ENCODE measurements at places on chromosomes 7 and 10.

DNA sequence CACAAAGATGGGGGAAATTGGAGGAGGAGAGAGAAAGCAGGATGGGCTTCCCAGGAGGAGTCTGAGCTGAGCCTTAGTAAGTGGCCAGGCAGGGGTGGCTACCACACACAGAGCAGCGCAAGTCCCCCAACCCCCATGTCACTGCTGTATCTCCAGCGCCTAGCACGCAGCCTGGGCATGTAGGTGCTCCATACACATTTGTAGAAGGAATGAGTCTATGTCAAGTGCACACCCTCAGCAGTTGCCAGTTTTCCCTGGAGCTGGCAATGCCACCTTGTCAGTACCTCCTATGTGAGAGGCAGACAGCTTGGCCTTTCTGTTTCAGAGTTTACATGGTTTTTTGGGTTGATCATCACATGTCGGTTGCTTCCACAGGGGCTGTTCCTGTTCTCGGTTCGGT, 116.1 kb downstream of the CLEC2L start:
- DNase-seq: no peak

DNA sequence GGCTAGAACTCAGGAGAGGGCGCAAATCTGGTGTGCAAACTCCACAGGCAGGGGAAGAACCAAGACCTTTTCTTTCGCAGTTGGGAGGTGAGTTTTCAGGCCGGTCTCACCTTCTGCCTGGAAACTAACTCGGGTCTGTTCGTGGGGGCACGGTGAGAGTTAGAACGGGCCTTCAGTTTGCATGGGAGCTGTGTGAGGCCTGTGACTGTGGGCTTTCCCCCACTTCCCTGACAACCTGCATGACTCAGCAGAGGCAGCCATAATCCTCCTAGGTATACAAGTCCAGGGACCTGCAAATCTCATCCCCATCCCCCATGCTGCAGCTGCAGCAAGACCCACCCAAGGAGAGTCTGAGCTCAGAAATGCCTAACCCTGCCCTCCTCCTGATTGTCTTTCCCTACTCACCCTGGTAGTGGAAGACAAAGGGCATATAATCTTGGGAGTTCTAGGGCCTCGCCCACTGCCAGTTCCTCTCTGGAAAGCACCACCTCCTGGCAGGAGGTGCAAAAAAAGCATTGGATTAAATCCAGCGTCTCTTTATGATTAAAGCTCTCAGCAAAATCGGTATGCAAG, 194.9 kb upstream of the ETV1 start:
- DNase-seq: no peak

DNA sequence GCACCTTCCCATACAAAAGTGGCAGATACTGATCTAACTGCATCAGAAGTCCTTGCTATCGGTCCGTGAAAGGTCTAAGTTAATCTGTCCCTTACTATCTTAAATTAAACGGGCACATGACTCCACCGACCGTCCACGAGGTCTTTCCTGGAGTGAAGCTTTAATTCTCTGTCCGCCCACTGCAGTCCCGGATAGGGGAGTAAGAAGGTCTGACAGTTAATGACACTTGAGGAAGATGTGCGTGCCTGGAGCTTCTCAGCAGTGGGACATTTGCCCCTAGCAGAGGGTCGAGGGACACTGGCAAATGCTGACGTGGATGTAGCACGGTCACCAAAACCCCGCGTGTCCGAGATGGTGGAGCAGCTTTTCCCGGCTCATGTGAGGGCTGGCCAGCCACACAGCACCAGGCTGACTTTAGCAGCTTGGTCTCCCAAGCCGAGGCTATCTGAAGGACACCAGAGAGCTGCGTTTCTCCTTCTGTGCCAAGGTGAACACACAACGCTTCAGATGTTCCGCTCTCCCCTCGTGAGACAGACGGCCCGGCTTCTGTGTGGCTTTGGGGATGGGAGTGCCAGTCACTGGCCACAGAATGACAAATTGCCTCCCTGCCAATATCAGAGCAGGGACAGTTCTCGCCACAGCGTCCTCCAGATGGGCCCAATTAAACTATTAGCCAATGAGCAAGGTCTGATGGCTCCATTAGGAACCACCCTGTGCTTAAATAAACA, 86.6 kb downstream of the ADARB2 start:
- DNase-seq: no peak

- no peak for DNase-seq
Measured at GRCh38 chr10:123284022-123284421, 129.8 kb downstream of the BUB3 start.

GRCh38 chr7:4109481-4110110, 572.5 kb upstream of the FOXK1 start:
- no peak for DNase-seq

DNA sequence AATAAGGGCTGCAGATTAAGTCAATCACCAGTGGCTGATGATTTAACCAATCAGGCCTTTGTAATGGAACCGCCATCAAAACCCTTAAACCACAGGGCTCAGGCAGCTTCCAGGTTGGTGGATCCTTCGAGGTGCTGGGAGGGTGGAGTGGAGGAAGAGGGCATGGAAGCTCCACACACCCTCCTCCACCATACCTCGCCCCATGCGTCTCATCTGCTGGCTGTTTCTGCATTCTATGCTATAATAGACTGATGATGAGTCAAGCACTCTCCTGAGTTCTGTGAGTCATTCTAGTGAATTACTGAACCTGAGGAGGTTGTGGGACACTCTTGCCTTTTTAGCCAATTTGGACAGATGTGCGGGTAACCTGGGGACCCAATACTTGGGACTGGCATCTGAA, 43.9 kb downstream of the CHST15 start:
- DNase-seq: no peak

- no peak for DNase-seq
Measured at GRCh38 chr10:118332948-118333710, 9.0 kb downstream of the FAM204A start.

DNA sequence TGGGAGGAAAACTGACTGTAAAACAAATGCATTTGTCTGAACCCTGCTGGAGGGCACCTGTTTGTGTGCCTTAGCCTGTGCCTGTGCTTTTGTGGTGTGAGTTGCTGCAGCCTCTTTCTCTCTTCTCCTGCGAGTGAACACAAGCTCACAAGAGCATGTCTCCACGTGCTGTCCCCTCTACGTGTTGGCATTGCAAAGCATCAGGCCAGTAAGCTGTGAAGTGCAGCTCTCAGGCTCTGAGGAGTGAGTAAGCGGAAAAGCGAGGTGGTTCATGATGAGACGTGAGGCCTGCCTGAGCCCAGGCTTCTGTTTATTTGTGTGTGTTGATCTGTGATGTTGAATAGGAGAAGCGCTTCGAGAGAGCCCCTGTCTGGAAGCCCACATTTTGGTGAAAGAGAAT, 85.6 kb upstream of the PDCD4 start:
- DNase-seq: no peak

Data from WTC11 (cell line).